Activated CD4-positive, alpha-beta memory T cell treated with anti-CD3 and anti-CD28 coated beads, Interleukin-2, amount 10 ng/mL, durations not matched to agents 7 days and 5 days (primary cell): ENCODE measurements at places on chromosomes 7 and 10. TPM values are rescaled to one million over a fixed set of nuclear protein-coding genes. Genes with fewer than 3 reads are reported as not detected.

The RNF32 gene
- 4.1 TPM for total RNA-seq

The SMKR1 gene
- total RNA-seq, result 1.6 TPM

The RTKN2 gene
- total RNA-seq, result 6.6 TPM

The PNLIPRP3 gene
- not detected for total RNA-seq

The MOGAT3 gene
- total RNA-seq, result not detected
